ENCODE measurements at places on chromosomes 11 and 22.
A peak's percentile ranks its signal among the peaks of the same experiment; 100 is the strongest.

GRCh38 chr11:102528618-102529017 lies 1.9 kb downstream of the MMP7 start:
- DNase-seq = no peak

GRCh38 chr11:20840341-20840740 lies 171.0 kb downstream of the NELL1 start:
- DNase-seq = no peak

- DNase-seq = peak; percentile 28
Observed at GRCh38 chr11:17230867-17231851, 23.4 kb upstream of the PIK3C2A start.

DNA sequence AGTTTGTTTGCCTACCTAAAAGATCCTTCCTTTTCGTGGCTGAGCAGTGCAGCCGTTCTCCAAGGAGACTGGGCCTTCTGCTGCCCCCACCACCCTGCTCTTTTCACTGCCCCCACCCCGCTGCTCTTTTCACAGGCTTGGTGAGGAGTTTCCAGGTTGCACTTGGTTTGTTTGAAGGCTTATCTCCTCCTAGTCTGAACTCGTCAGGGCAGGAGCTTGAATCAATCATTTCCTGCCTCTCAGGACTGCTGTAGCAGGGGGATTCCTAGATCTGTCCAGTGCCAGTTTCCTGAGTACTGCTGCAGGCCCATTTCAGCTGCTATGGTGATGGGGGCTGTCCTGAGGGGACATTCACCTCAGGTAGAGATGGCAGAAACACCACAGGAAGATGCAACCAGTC lies 10.0 kb downstream of the MED15 start:
- no peak for DNase-seq

- no peak for DNase-seq
Observed at GRCh38 chr11:66741153-66741552, 12.1 kb upstream of the SPTBN2 start.

DNA sequence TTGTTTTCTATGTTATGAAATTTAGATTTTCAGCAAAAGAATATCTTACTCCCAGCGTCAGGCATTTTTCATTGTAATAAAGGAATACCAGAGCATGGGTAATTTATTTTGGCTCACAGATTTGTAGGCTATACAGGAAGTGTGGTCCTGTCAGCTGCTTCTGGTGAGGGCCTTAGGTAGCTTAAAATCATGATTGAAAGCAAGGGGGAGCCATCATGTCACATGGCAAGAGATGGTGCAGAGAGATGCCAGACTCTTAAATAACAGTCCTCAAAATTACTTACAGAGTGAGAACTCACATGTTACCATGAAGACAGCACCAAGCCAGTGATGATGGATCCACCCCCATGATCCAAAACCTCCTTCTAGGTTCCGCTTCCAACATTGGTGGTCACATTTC lies 825.0 kb upstream of the CHORDC1 start:
- DNase-seq = no peak

DNA sequence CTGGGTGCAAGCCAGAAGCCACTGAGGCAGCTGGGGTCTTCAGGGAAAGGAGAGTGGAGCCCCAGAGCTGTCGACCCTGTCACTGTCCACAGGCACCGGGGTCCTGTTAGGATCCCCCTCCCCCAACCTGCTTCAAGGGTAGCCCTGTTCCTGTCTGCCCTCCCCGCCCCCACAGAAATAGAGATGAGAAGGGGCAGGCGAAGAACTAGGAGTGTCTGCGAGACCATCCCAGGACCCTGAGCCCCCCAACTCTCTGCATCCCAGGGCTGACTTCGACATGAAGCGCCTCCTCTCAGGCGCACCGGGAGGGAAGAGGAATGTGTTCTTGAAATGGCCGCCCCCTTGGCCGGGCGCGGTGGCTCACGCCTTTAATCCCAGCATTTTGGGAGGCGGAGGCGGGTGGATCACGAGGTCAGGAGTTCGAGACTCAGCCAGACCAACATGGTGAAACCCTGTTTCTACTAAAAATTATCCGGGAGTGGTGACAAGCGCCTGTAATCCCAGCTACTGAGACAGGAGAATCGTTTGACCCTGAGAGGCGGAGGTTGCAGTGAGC lies 607 bp upstream of the ZNF70 start:
- DNase-seq = no peak

DNA sequence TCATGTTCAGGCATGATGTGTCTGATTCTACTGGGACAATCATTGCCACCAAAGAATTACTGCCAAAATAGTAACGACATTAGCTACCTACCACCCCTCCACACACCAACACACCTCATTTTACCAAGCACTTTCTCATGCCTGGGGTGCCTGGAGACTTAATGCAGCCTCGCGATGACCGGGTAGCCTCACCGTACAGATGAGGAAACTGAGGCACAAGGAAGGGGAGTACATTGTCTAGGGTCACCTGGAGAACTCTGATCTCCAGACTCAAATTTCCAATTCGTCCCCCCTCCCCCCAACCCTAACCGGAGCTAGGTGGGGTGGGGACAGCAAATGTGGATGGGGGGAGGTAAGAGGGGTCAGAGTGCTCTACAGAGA lies 2.7 kb upstream of the RTN4RL2 start:
- DNase-seq = no peak

DNA sequence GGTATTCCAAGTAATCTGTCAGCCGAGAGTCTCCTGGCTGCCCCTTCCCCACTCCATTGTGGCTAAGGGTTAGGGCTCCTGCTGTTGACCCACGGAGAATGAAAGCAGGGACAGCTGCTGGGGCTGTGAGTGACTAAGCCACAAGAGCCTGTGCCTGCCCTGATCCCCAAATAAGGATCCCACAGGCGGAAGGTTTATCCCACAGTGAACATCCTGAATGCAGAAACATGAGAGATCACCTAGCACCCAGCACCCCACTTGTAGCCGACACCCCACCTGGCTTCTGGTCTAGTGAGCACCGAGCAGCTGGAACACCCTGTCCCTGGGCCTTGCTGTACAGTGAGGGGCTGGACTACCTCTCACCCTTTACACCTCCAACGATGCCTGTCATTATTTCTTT lies 117.7 kb upstream of the LMO1 start:
- no peak for DNase-seq

GRCh38 chr22:28822930-28823551 lies 22.7 kb upstream of the XBP1 start:
- peak; percentile 17 for DNase-seq

- no peak for DNase-seq
Observed at GRCh38 chr11:128723531-128723930, 29.7 kb downstream of the FLI1 start.

DNA sequence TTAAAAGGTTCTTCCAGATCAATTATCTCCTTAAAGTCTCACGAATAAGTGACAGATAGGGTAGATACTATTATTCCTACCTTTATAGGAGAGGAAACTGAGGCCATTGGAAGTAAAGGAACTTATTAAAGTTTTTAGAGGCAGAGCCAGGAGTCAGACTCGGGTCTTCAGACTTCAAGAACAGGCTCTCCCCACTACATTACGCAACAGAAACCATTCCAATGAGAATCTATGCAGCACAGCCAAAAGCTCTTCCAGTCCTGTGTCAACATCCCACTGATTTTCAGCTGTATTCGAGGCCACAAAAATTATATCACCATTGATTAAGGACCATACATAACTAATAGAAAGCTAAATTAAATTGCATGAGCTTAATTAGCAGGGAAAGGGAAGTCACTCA lies 77.4 kb downstream of the RELT start:
- DNase-seq = no peak

GRCh38 chr11:126833065-126833464 lies 167.5 kb downstream of the KIRREL3 start:
- DNase-seq = no peak

DNA sequence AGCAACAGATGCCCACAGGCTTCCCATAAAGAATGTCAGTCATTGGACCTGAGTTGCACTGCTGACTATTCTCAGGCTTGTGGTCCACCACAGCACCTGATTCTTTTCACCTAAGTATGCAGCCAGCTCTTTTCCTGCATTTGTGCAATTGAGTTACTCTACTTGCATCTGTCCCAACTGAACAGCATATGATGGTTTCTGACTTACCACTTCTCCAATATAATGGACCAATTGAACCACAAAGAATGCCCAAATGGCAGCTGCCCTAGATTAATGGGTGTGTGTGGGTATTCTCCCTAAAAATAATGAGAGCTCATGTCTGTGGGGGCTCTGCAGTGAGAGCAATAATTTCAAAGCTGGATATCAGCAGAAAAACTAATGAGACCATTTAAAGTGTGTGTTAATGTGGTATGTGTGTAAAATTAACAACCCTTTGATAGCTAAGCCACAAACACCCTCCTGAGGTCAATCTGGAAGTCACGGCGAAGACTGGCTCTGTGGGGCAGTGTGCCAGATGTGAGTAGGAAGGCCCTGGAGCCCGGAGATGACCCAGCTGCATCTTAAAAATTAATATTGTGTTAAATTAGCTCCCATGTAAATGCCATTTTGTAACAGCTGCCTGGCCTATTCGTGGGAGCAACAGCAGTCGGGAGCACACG lies 43.8 kb downstream of the SC5D start:
- no peak for DNase-seq

DNA sequence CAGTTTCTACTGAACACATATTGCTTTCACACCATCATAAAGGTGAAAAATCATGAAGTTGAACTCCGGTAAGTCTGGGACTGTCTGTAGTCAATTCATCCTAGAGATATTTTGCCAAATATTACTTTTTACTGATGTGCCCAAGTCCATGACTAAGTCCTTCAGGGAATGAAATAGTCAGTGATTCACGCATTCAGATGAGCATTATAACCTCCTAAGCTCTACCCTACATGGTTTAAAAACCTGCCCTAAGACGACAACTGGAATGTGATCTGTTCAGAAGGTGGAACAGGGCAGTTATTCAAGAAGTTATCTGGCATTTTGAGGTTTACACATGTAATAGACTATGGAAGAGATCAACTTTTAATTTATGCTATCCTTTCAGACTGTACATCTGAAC lies 125.6 kb downstream of the TRPC6 start:
- no peak for DNase-seq

DNA sequence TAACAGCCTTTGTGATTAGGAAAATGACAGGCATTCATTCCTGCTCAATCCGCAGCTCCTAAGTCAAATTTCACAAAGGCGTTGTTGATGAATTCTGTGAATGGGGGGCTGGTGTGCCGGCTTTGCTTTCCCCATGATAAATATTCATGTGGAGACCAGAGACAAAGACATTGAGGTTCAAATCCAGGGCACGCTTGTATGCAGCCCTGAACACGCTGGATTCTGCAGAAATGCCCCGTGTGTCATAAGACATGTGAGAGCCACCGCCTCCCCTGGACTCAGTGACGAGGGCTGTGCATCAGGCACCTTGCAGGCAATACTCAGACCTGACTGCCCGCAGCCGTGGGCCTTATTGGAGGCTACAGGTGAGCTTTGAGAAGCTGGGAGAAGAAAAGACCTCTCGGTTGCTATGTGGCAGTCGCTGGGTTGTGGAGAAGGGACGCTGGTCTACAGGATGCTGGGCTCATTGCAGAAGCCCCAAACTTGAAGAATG lies 906.2 kb downstream of the BRD1 start:
- no peak for DNase-seq

DNA sequence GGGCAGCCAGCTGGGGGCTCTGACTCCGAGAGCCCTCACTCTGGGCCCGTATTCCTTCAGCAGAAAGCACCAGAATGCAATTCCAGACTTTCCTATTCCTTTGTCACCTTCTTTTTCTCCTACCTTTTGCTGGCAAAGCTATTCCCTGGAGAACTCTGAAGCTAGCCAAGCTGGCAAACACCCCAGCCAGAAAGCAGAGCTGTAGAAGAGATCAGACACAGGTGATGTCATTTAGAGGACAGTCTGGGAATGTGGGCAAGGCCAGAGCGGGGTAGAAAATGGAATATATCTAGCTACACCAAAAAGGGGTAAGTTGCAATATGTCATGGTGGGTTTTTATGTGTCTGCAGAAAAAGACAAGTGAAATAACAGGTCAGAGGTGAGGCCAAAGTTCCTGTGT lies 205.1 kb downstream of the NXPE2 start:
- DNase-seq = no peak

- no peak for DNase-seq
Observed at GRCh38 chr11:65903715-65904114, 3.5 kb upstream of the FOSL1 start.

DNA sequence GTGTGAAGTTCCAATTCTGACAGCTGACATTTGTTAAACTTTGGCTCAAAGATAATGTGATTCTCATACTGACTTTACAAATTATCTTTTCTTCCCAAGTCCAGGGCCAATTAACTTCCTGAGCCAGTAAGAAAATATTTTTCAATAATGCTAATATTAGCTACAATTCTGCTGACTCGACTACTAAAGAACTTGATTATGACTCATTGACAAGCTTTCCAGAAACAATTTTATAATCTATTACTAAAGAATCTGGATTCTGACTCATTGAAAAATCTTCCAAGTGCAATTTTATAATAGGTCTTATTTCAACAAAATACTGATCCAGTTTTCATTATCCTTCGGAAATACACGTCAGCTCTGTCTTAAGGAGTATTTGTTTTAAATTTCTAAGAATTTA lies 12.9 kb upstream of the XKR3 start:
- no peak for DNase-seq

- no peak for DNase-seq
Observed at GRCh38 chr22:26115266-26115665, 54.0 kb upstream of the SEZ6L start.

DNA sequence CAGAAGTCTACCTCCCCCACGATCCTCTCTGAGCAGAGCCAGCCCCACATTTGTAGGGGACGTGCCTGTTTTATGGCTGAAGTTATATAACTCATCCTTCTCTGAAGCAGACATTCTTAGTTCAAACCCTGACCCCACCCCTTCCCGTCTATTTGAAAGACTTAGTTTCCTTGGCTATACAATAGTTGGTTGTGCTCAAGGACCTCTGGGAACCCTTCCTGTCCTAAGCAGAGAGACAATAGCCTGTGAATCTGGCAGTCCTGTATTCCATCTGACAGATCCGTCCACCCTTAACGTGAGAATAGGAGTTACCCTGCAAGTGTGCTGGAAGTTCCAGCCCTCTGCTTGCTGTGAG lies 75.2 kb downstream of the MN1 start:
- no peak for DNase-seq

- no peak for DNase-seq
Observed at GRCh38 chr11:68343761-68344256, 31.4 kb downstream of the LRP5 start.

DNA sequence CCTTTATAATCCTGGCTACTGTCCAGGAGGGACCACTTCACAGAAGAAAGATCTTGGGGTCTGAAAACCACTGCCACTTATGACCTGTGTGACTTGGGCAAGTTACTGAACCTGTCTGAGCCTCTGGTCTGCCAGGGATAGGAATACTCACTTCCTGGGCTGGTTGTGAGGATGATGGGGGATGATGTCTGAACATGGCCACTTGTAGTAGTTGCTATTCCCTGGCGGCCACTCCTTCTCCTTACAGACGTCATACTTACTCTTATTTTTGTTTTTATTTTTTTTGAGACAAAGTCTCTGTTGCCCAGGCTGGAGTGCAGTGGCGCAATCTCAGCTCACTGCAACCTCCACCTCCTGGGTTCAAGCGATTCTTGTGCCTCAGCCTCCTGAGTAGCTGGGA lies 26.1 kb downstream of the CD82 start:
- no peak for DNase-seq

GRCh38 chr22:40653361-40653760 lies 16.8 kb upstream of the MRTFA start:
- DNase-seq = no peak
